Pons (tissue), 1 donor: ENCODE measurements at places on chromosomes 13 and 19.

GRCh38 chr19:16677055-16677454, 16.1 kb downstream of the TMEM38A start:
- no peak for DNase-seq

GRCh38 chr13:110628477-110628793, 13.1 kb downstream of the NAXD start:
- no peak for DNase-seq

DNA sequence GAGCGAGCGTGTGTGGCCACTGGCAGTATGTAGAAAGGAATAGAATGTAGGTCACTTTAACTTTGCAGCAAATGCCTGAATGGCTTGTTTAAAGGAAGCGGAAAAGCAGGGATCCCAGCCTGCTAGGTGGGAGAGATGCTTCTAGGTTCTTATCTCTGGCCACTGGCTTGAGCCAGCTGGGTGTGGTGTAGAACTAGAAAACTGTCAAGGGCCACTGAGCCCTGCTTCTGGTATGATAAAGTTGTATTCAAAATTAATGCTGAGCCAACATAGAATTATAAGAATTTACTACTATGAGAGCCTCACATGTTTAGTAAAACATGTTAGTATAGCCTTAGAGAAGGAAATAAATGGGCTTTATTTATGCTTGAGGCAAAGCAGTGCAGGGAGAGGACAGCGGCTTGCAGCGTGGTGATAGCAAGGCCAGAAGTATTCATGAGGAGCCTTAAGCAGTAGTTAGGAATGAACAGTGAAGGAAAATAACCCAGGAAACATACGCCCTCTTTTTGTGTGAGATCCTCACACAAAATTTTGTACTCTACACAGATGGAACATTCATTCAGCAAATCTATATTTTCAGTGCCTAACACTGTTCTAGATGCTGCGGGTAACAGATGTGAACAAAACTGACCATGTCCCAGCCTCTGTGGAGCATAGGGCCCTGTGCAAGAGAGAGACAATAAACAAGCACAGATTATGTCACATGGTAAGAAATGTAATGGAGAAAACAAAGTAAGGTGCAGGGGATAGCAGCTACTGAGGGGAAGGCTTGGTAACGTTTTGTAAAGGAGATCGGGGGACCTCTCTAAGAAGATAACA, 863.2 kb downstream of the DIAPH3 start:
- DNase-seq, result no peak

- no peak for DNase-seq
Observed at GRCh38 chr13:51276636-51277035, 54.4 kb downstream of the FAM124A start.

GRCh38 chr19:48879025-48879637, 6.9 kb downstream of the PPP1R15A start:
- no peak for DNase-seq

- no peak for DNase-seq
Observed at GRCh38 chr13:96862093-96862492, 132.2 kb downstream of the OXGR1 start.

GRCh38 chr13:35473206-35473775, 3.2 kb downstream of the MAB21L1 start:
- no peak for DNase-seq

DNA sequence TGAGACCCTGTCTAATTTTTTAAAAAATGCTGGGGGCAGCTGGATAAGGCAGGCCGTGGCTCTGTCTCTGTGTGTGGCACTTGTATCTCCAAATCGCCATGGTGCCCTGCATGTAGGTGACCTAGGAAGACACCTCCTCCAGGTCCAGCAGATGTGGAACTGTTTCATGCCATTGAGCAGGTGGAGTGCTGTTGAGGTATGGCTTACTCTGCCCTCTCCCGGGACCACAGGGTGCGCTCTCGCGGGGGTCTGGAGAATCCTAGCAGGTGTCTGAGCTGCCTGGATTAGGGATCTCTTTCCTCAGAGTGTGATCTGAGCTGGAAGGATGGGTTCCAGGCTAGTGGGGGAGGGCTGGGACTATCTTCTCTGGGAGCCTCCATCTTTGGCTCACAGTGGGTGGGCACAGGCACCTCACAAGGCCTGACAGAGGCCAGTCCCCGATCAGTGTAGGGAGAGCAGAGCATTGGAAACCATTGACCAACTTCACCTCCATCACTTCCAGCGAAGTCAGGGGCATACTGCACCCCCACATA, 67.7 kb upstream of the TM9SF2 start:
- DNase-seq, result no peak

DNA sequence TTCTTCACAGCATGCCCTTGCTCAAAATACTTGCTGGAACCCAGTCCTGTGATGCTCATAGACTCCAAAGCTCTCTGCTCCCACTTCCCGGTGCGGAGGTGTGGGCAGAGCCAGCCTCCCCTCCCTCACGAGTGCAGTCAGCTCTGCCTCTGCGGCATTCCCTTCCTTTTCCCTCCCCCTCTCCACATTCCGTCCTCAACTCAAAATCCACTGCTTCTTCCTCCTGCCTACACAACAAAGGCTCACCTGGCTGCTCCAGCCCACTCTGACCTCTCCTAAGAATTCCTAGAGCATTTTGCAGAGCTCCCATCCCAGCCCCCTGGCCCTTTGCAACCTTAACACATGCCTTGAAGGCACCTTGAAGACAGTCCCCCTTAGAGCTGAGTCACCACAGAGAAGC, 527.9 kb downstream of the MYO16 start:
- DNase-seq, result no peak
